Smooth muscle cell of the umbilical artery (primary cell): ENCODE measurements at places on chromosomes 7 and 10. TPM values are rescaled to one million over a fixed set of nuclear protein-coding genes. Genes with fewer than 3 reads are reported as not detected.

Gene PDZD7
- 1.2 and 1.5 TPM in 2 replicates for total RNA-seq

Gene GDF10
- total RNA-seq, result not detected in 2 replicates

Gene FLNC
- 226 and 608 TPM in 2 replicates for total RNA-seq

Gene WNT8B
- not detected in 2 replicates for total RNA-seq

Gene GPC2
- 3.9 and 6.0 TPM in 2 replicates for total RNA-seq

Gene SPDYE16
- 0.05 TPM in 1 of 2 replicates, not detected in the other for total RNA-seq

Gene CTAGE8
- 0.09 TPM in 1 of 2 replicates, not detected in the other for total RNA-seq

Gene PNLIPRP2
- not detected in 2 replicates for total RNA-seq

Gene PCLO
- total RNA-seq, result 0.59 and 3.0 TPM in 2 replicates

Gene SNCG
- 1.8 and 3.3 TPM in 2 replicates for total RNA-seq

Gene CAMK2B
- not detected in 2 replicates for total RNA-seq

Gene ASZ1
- total RNA-seq, result not detected in 2 replicates

Gene LHPP
- total RNA-seq, result 12.4 and 17.5 TPM in 2 replicates

Gene SPDYE5
- total RNA-seq, result not detected in 2 replicates

Gene UPK3BL2
- total RNA-seq, result 0.89 and 1.9 TPM in 2 replicates

Gene CFAP43
- total RNA-seq, result under 0.01 and 0.18 TPM in 2 replicates

Gene GTPBP4
- 35.6 and 74.2 TPM in 2 replicates for total RNA-seq

Gene COPG2
- total RNA-seq, result 33.3 and 42.7 TPM in 2 replicates

Gene SORCS3
- not detected in 2 replicates for total RNA-seq

Gene LIPK
- total RNA-seq, result not detected in 2 replicates

Gene OR6V1
- not detected in 2 replicates for total RNA-seq

Gene GALNT17
- not detected in 2 replicates for total RNA-seq

Gene WBP1L
- total RNA-seq, result 51.3 and 78.7 TPM in 2 replicates

Gene CALN1
- total RNA-seq, result under 0.01 TPM in 1 of 2 replicates, not detected in the other

Gene CPN1
- not detected in 2 replicates for total RNA-seq

Gene CLEC5A
- not detected in 2 replicates for total RNA-seq

Gene STEAP2
- total RNA-seq, result 9.2 and 18.3 TPM in 2 replicates

Gene ATOH7
- not detected in 2 replicates for total RNA-seq

Gene PRRT4
- total RNA-seq, result not detected in 2 replicates

Gene FAM170B
- not detected in 2 replicates for total RNA-seq

Gene GPNMB
- total RNA-seq, result 37.2 and 104 TPM in 2 replicates
